ENCODE measurements at places on chromosomes 11 and 22.

DNA sequence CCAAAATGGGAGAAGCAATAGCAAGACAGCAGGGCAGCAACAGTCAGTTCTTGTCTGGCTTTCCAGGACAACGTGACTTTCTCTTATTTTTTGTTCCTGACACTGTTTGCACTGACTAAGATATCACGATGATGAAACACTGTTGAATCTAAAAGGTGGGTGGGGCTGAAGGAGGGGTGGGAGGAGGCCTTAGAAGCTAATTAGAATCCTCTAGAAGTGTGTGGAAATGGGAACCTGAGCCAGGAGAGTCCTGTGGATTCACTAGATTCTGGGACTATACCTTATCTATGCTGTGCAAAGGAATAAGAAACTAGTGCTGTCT is 300.3 kb downstream of the ST3GAL4 start:
- DNase-seq, result no peak

GRCh38 chr11:26134481-26135355 is 197.2 kb upstream of the ANO3 start:
- no peak for DNase-seq

GRCh38 chr11:134468796-134469195 is 56.8 kb upstream of the B3GAT1 start:
- no peak for DNase-seq

DNA sequence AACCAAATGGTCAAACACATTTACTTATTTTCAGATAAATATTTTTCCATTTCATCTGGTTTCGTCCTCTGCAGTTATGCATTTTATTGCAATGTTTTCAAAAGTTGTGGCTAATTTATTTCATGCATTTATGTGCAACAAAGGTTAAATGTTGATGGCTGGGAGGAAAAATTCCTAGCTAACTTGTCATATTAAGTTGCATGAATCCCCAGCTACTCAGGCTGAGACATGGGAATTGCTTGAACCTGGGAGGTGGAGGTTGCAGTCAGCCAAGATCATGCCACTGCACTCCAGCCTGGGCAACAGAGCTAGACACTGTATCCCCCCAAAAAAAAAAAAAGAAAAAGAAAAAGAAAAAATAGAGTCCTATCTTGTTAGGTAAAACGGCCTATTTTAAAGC is 1862.4 kb upstream of the RAG2 start:
- no peak for DNase-seq

- no peak for DNase-seq
Measured at GRCh38 chr22:49013707-49014106, 814.0 kb downstream of the BRD1 start.

DNA sequence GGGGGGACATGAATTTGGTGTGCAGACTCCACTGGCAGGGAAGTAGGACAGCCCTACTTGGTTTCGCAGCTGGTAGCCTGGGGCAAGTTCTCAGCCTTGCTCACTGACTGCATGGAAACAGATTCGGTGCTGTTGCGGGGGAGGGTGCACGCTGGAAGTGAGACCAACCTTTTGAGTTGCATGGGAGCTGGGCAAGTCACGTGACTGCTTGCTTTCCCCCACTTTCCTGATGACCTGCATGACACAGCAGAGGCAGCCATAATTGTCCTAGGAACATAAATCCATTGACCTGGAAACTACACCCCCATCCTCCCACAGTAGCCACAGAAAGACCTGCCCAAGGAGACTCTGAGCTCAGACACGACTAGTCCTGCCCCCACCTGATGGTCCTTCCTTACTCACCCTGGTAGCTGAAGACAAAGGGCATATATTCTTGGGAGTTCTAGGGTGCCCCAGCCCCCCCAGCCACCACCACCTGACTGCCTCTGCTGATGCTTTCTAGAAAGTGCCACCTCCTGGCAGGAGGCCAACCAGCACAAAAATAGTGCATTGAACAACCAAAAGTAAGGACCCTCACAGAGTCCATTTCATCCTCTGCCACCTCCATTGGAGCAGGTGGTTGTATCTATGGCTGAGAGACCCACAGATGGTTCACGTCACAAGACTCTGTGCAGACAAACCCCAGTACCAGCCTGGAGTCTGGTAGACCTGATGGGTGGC is 4.1 kb upstream of the HBG2 start:
- no peak for DNase-seq

- DNase-seq, result no peak
Measured at GRCh38 chr11:72807792-72808191, 6.4 kb upstream of the ATG16L2 start.

DNA sequence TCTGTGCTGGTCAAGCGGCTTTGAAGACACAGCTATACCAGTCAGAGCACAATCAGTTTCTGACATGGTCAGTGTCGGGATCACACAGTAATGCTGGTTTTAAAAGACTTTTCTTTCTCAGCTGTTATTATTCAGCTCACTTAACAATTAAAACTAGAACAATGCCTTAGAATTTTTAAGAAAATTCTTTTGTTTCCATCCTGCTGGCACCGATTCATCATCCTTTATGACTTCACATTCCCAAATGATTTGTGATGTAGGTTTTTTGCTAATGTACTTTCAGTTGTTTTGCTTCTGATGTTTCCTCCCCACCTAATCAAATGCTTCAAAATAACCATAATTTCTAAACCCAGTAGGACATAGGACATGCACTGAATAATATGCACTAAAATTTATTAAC is 34.5 kb upstream of the OLFML1 start:
- DNase-seq, result no peak

DNA sequence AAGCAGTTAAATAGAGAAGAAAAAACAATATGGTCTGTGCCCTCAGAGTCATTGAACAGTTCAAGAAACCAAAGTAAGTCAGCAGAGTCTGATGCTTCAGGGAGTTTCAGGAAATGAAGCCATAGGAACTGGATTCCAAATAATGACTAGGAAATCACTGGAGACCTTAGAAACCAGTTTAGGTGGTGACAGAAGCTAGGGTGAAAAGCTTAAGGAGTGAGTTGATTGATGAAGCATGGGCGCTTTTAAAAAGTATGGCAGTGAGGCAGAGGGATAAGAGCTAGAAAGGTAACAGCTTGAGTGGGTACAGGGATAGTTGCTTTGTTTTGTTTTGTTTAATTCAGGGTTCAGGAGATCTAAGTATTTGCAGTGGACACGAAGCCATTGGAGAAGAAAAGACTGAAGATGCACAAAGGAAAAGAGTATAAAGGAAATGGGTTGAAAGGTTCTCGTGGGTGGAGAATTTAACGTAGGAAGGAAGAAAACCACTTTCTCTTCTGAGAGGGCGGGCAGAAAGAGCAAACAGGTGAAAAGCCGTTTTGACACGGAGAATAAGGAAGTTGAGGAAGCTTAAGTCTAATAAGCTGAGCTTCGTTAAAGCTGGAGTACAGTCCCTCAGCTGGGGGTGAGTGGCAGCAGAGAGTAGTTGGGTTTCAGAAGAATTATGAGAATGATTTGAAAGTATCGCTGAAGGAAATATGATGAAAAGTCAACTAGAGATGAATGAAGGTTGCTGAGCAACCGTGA is 14.8 kb downstream of the SGSM3 start:
- DNase-seq, result no peak

- no peak for DNase-seq
Measured at GRCh38 chr22:20237480-20238440, 30.4 kb downstream of the RTN4R start.
